Fibroblast of skin of back (primary cell): ENCODE measurements at places on chromosomes 2 and 18.

GRCh38 chr2:219054956-219055903 lies 5.5 kb downstream of the IHH start:
- no peak for DNase-seq

DNA sequence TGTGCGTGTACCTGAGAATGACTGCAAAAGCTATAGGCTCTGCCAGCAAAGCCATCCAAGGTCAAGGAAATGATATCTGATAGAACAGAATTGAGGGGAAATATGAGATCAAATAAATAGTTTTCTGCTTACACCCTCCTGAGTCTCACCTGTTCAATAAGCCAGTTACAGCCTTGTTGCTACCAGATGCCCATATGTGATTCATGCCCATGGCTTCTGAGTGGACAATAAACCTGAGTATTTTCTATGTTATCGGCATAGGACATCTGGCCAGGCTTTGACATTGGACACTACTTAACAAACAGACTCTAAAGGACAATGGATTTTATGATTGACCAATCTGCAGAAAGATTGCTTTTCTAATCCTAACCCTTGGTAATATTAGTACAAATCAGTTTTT lies 297.9 kb downstream of the LRATD1 start:
- DNase-seq = no peak

DNA sequence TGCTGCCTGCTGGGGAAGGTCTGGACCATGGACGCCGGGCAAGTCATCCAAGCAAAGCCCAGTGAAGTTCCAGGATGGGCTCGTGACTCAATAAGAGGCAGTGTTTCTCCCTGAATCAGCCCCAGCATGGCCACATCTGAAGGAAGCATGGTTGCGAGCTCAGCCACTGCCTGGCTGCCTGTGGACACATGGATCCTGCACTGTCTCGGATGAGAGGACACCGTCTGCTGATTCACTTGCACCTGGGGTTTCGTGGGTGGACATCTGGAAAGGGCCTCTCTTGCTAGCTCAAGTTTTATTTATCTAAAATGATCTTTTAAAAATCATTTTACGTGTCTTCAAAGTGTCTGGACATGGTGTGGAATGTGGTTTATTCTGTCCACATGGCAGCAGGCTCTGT lies 224.8 kb upstream of the FN1 start:
- peak; percentile 56 for DNase-seq

DNA sequence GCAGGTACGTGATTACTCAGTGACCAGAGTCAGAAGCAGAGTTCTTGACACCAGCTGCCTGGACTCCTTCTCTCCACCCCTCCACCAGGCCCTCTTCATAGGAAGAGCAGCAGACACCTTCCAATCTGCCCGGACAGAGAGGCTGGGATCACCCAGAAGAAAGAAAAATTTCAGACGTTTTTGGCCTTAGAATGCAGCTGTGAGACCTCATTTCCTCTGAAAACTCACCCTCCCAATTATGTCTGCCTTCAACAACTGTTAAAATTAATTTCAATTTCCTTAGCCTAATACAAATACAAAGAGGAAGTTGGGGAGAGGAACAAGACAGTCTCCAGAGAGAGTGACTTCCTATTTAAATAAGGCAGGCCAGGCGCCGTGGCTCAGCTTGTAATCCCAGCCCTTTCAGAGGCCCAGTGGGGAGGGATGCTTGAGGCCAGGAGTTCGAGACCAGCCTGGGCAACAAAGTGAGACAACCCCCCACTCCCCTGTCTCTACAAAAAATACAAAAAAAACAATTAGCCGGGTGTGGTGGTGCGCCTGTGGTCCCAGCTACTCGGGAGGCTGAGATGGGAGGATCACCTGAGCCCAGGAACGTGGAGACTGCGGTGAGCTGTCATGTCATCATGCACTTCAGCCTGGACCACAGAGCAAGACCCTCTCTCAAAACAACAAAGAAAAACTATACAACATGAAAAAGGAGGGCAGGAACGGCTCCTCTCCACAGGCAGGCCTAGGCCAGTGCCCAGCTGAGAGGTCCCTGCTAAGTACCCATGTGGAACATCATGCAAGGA lies 1.6 kb downstream of the SLC66A2 start:
- no peak for DNase-seq
